Kidney glomerular epithelial cell (primary cell): ENCODE measurements at places on chromosomes 6 and 20.

DNA sequence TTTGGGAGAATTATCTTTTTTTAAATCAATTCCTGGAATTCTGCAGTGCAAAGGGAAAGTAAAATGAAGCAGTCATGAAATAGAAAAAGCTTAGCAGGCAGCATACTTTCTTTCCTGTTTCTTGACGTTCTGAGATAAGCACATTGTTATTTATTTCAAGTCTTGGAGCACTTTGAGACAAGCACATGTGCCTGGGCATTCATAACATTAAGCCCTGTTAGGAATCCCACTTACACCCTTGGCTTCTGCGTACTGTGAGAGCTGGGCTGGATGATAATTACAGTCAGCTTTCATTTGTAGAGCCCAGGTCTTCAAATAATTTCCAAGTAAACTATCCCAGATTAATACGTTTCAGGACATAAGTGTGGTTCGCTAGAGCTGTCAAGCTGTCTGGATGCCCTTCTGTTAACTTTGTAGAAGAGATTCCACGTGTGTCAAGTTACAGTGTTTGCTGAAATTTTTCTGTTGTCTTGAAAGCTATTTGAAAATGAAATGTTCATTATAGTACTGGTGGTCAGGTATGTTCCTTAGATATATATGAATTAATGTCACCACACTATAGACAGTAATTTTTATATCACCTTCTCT lies 8.9 kb downstream of the FARS2 start:
- DNase-seq = no peak

GRCh38 chr6:168130168-168130696 lies 51.2 kb upstream of the FRMD1 start:
- DNase-seq = no peak

DNA sequence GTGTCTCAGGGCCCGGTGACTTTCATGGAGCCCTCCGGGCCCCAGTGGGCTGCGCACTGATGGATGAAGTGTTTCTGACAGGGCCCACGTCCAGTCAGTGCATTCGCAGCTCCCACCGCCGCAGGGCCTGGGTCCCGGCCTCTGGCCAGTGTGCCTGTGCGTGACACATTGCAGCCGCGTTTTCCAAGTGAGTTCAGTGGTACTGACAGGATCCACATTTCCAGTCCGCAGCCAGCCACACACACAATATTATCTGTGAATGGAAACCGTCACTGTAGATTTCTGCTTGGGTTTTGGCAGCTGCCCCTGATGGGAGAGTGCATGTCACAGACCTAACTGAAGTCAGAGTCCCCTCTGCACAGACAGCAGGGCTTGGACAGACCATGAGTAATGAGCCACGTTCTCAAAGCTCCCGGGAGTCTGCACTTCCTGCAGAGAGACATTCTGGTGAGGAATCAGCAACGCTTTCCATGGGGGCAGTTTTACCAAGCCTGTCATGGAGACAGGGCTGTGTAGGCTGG lies 171.4 kb downstream of the MYLK4 start:
- peak; percentile 4 for DNase-seq

DNA sequence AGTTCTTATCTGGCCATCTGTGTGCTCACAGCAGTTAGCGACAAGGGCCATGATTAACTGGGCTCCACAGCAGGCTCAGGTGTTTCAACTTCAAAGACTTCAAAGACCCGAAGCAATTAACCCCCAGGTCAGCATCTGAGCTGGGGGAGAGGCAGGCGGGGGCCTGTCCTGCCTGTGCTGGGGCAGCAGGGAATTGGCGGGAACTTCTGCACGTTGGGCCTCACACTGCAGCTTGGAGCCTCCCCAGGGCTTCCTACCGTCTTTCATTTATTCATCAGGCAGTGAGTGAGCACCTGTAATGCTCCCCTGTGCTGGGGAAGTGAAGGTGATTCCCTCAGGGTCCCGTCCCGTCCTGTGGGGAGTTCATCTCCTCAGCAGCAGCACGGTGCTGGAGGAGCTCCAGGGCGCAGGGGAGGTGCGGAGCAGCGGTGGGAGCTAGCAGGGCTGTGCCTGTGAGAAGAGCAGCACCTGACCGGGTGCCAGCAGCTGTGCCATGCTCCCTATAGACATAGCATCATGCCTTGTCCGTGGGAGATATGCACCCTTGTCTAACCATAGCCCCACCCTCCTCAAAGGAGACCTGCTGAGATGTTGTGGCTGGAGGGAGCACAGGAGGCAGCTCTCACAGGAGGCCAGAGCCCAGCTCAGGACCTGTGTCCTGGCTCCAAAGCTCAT lies 51.8 kb upstream of the FRMD1 start:
- no peak for DNase-seq

DNA sequence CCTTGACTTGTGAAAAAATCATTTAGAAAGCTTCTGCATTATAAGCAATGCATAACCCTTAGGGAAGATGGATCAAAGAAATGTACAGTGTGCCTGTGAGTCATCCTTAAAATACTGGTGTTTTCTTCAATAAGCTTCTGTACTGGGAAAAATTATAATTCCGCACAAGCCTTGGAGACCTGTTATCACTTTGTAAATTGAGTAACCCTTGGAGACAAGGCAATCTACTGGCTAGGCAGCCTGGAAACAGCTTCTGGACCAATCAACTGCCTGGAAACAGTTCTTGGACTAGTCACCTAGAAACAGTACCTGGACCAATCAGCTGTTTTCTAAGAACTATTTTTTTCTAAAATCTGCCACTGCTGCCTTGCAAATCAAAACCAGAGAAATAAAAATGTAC lies 25.8 kb upstream of the RNGTT start:
- DNase-seq = no peak

DNA sequence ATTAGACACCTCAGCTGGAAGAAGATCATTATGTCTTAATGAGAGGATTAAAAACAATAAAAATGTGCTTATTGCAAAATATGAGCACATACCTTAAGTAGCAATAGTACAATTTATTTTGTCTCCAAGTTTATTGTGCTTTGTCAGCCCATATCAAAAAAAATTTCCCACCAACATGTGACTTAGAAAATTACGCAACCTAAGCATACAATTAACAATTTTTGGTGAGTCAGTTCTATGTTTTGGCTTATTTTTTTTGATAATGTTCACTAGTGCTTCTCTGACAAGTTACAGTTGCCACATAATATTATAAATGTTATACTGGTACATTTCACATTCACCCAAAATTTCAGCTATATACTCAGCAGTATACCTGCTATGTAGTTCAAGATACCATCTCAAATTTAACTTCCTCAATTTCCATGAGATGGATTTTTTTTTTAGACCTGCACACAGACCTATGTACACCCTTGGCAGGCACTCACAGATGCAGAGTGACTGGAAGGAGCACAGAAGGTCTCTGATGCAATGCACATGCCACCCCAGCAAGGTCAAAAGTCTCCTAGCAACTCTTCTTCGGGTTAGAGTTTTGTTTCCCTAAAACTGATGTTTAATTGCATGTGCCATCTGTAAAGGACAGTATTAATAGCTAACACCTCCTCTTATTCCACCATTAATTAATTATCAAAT lies 112.4 kb downstream of the PRKN start:
- no peak for DNase-seq

- no peak for DNase-seq
These were observed 6.8 kb downstream of the SNAP91 start for GRCh38 chr6:83702077-83702476.

DNA sequence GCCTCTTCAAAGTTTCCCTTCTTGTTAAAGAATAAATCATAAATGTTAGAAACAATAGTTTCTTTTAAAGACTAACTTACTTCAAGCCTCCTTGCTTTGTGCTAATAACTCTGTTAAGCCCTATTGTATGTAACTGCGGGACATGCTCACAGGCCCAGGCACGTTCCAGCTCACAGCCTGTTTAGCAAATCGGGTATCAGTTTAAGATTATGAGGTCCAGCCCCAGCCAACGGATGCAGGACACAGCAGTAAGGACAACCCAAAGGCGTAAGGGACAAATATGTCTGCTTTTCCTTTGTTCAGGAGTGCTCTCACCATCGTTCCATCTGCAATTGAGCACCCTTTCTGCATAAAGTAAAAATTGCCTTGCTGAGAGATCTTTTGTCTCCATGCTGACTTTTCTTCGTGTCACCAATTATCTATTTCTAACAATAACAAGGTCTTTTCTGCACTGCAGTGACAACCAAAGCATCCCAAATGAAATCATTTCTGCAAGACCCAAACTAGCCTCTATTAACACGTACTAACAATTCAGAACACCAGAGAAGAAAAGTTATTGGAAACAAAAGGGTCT lies 1.4 kb downstream of the C6orf52 start:
- no peak for DNase-seq
